ENCODE measurements at places on chromosomes 3 and 15.

GRCh38 chr3:152253514-152253913 lies 15.2 kb upstream of the MBNL1 start:
- DNase-seq = no peak

- DNase-seq = no peak
Measured at GRCh38 chr3:45684327-45684892, 4.8 kb upstream of the SACM1L start.

DNA sequence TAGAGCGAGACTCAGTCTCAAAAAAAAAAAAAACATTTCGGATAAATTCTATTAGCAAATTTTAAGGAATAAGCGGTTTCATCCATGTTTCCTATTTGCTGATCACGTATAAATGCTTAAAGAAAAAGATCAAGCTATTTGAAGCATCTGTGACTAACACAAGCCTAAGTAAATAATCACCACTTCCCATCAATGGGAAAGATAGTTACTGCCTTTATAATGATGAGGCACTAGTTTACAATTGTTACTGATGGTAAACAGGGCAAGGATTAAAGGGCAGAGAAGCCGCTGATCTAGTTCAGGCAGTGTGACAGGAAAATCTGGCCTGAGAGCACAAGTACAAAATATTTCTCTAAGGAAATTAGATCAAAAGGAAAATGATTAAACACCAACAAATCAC lies 13.7 kb downstream of the CLPX start:
- no peak for DNase-seq

DNA sequence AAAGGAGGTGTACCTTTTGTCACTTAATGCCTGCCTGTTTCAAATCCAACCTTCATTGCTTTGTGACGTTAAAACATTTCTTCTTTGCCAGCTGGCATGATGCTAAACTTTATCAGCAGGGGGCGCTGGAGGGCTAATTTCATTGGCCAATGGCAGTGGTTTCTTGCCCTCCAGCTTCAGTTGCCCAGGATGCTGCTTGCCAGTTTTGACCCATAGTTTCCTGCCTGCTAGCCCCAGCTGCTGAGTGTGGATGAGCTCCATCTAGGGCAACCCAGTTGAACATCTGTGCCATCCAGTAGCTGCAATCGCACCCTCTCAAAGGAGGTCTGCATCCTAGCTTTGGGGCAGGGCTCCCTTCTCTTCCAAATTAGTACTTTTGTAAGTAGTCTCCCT lies 22.1 kb downstream of the ACKR2 start:
- peak; percentile 82 for DNase-seq

- DNase-seq = no peak
Measured at GRCh38 chr3:21274079-21274571, 476.9 kb downstream of the ZNF385D start.

DNA sequence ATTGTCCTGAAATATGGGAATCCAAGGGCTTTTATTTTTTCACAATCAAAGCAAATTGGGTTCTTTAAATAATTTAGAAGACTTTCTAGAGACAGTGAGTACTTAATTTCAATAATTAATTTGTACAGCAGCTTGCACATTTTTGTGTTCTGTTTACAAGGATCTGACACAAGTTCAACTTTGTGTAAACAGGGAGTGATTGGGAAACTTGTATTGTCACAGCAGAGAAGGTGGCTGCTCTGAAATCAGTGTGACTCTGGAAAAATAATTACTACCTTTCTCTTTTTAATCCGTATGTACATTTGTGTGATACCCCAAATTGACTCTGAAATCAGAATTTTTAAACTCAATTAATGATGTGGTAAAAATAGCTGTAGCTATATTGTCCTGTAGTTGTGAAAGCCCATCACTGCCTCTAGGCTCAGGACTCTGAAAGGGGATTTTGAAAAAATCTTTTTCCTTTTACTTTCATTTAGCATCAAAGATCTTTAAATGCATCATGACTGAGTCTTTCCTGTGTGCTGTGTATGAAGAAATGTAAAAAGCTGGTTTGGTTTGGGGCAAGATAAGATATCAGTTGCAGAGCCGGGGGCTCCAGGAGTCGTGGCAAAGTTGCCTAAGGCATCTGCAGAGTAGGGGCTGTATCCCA lies 45.1 kb downstream of the MFSD1 start:
- no peak for DNase-seq

- DNase-seq = no peak
Measured at GRCh38 chr3:136657526-136657925, 94.7 kb downstream of the STAG1 start.

DNA sequence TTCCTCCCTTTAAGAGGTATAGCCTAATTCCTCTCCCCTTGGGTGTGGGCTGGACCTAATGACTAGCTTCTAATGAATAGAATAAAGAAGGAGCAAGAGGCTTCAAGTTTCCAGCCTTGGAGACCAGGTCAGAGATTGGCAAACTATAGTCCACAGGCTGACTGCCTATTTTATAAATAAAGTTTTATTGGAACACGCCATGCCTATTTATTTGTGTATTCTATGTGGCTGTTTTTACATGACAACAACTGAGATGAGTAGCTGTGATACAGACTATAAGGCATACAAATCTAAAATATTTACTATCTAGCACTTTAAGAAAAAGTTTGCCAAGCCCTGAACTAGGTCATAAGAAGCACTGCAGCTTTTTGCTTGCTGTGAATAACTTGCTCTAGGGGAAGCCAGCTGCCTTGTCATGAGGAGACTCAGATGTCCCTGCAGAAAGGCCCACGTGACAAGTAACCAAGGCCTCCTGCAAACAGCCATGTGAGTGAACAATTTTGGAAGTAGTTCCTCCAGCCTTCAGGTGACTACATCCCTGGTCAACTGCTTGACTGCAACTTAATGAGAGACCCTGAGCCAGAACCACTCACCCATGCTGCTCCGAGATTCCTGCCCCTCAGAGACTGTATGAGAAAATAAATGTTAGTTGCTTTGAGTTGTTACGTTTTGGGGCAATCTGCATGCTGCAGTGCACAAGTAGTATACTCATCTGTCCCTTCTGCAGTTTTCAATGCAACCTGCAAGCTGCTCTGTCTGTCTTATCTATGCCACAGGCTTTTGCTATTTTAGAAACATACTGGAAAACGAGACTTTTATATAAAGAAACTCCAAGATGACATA lies 21.1 kb upstream of the MAP3K13 start:
- no peak for DNase-seq

GRCh38 chr3:134377896-134378295 lies 3.6 kb upstream of the AMOTL2 start:
- no peak for DNase-seq

GRCh38 chr15:25892126-25892525 lies 29.0 kb upstream of the ATP10A start:
- DNase-seq = no peak

DNA sequence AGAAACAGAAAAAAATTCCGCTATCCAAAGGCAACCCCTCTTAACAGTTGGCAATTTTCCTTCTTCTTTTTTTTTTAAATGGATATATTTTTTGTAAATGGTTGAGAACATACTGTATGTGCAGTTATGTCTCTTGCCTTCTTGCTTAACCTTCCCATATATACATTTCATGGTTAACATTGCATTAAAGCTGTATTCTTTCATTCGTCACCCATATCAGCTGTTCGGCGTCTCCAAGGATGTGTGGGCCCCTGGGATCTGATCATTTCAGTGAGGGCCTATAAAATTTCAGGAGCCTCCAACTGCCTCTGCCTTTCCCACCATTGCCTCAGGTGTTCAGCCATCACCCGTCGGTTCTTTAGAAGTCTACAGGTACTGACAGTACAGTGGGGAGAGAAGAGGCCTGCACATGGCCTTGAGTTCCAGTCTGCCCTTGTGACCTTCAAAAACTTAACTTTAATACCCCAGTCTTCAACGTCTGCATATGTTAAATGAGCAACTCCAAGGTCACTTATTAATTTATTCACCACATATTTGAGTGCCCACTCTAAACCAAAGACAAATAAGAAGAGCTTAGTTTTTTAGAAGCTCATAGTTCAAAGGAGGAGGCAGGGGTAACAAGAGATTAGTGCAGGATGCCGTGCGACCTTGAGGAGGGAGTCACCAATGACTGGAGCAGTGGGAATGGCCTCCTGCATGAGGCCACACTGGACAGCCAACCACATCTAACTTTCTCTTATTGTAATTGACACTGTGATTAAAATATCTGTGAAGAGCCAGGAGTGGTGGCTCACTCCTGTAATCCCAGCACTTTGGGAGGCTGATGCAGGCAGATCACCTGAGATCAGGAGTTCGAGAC lies 6.9 kb downstream of the ST6GAL1 start:
- DNase-seq = no peak

All from glutamatergic neuron (in vitro differentiated cells).